ENCODE measurements at places on chromosomes 11 and 22. TPM values are rescaled to one million over a fixed set of nuclear protein-coding genes. Genes with fewer than 3 reads are reported as not detected.

Gene FOLR2
- total RNA-seq = not detected

Gene MMP8
- not detected for total RNA-seq

Gene OR2AT4
- not detected for total RNA-seq

Gene OR52K1
- not detected for total RNA-seq

Gene RGL4
- not detected for total RNA-seq

Gene C11orf97
- not detected for total RNA-seq

Gene MS4A6A
- total RNA-seq = not detected

Gene SLC1A2
- 0.29 TPM for total RNA-seq

Gene ESAM
- total RNA-seq = 4.8 TPM

Gene MMP13
- not detected for total RNA-seq

Gene KRTAP5-1
- total RNA-seq = not detected

Gene SLC29A2
- 1.2 TPM for total RNA-seq

Measured in myometrial cell (primary cell).